ENCODE measurements at places on chromosomes 1 and 21.
A peak's percentile ranks its signal among the peaks of the same experiment; 100 is the strongest.

DNA sequence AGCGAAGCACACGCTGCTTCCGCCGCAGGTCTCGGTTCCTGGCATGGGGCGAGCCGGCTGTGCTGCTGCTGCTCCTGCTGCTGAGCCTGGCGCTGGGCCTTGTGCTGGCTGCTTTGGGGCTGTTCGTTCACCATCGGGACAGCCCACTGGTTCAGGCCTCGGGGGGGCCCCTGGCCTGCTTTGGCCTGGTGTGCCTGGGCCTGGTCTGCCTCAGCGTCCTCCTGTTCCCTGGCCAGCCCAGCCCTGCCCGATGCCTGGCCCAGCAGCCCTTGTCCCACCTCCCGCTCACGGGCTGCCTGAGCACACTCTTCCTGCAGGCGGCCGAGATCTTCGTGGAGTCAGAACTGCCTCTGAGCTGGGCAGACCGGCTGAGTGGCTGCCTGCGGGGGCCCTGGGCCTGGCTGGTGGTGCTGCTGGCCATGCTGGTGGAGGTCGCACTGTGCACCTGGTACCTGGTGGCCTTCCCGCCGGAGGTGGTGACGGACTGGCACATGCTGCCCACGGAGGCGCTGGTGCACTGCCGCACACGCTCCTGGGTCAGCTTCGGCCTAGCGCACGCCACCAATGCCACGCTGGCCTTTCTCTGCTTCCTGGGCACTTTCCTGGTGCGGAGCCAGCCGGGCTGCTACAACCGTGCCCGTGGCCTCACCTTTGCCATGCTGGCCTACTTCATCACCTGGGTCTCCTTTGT, 2.6 kb downstream of the TAS1R3 start:
- no peak for DNase-seq

GRCh38 chr1:28564310-28564709, 11.4 kb downstream of the TRNAU1AP start:
- peak; percentile 28 for DNase-seq

DNA sequence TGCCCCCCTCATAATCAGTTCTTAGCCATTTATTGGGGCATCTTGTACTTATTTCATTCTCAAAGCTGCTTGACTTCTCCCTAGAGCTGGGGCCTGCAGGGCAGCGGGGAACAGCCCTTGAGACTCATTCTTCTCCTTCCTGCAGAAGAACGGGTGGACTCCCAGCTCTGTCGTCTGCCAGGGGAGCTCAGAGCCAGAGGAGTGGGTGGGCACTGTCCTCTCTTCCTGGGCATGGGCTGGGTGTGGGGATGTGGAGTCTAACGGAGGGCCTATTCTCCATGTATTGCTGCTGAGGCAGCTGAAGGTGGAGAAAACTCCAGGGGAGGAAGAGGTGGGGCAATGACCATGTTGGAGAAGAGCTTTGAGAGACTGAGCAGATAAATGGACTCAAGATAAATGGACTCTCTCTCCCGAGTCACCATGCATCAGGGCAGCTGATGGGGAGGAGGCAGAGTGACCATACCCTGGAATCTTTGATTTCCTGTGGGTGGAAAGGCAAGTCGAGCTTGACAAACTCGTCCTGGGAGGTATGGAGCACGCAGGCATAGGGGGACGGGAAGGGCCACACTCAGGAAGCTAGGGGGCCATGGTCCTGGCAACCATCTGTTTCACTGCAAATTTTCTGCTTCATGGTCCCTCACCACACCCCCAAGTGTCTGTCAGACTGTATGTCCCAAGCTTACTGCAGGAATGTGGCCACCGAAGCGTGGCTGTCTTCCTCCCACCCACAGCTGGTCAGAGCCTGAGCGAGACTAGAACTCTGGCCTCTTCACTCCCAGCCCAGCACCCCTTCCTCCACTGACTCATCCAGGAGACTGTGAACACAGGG, 56.9 kb upstream of the ATP2B4 start:
- DNase-seq: no peak

DNA sequence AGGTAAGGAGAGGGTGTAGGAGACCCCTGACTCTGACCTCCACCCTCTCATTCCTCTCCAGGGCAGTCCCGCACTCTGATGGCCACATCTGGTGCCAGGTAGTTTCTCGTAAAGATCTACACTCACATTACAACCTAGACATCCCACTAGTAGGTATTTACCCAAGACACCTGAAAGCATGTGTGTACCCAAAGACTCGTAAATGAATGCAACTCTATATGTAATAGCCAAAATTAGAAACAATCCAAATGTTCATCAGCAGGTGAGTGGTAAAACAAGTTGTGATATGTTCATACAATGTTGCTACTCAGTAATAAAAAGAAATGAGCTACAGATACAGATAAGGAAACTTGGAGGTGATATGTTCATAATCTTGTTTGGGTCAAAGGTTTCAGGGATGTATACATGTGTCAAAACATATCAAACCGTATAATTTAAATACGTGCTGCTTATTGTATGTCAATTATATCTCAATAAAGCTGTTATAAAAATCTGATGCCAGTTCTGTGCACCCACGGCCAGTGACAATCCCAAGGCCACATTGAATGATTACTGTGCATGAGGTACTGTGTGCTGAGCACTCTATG, 37.8 kb upstream of the SLC2A1 start:
- no peak for DNase-seq
